ENCODE measurements at places on chromosomes 1 and 21. TPM values are rescaled to one million over a fixed set of nuclear protein-coding genes. Genes with fewer than 3 reads are reported as not detected.

Gene COL11A1
- total RNA-seq = 9.8 TPM

Gene OR2M3
- not detected for total RNA-seq

Gene RGSL1
- total RNA-seq = not detected

Gene S100A7
- 12.7 TPM for total RNA-seq

Gene EPHB2
- 2.1 TPM for total RNA-seq

Gene PALMD
- 151 TPM for total RNA-seq

Gene RPF1
- total RNA-seq = 42.2 TPM

Gene ILDR2
- total RNA-seq = 0.70 TPM

Gene MCOLN3
- 2.0 TPM for total RNA-seq

DNA sequence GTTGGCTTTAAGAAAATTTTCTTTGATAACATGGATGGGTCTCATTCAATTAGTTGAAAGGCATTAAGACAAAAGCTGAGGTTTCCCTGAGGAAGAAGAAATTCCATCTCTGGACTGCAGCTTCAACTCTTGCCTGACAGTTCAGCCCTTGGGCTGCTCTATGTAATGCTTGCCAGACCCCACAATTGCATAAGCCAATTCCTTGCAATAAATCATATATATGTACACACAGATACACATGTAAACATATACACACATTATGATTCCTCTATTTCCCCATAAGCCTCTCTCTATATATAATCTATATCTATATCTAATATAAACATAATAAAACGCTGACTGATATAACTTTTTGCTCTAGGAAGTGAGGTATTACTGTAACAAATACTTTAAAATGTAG, 301.5 kb upstream of the PRMT6 start:
- H3K36me3 ChIP-seq = no peaks in the 10 kb centered on the region
- DNase-seq = no peak
- no peaks in the 10 kb centered on the region for H3K27me3 ChIP-seq
- H3K4me1 ChIP-seq = no peaks in the 10 kb centered on the region
- no peak overlapping the region for H3K4me3 ChIP-seq
- H3K27ac ChIP-seq = no peak overlapping the region

DNA sequence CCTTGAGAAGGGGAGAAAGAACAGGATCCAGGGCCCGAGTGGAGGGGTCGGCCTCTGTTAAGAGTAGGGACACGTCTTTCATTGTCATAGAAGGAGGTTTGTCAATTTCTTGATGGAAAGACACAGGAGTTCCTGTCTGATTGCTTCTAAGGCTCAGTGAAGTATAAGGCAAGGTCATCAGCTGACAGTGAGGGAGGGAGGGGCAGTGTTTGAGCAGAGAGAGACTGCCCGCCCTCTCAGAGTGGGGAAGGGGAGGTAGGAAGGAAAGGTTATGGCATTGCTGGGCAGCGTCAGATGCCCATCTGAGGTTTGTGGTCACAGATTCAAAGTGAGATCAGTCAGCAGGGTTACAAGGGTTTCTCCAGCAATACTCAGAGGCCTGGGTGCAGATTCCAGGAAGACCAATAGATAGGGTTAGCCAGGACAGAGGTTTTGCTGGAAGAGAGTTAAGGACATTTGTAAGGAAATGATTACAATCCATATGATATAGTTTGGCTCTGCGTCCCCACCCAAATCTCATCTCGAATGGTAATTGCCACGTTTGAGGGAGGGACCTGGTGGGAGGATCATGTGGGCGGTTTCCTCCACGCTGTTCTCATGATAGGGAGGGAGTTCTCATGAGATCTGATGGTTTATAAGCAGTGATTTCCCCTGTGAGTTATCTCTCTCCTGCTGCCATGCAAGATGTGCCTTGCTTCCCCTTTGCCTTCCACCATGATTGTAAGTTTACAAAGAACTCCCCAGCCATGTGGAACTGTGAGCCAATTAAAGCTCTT, 127.2 kb upstream of the GJB5 start:
- H3K27me3 ChIP-seq = peaks cover 4% of the 10 kb centered on the region
- no peaks in the 10 kb centered on the region for H3K4me1 ChIP-seq
- no peak for DNase-seq
- no peak overlapping the region for H3K27ac ChIP-seq
- no peak overlapping the region for H3K4me3 ChIP-seq

DNA sequence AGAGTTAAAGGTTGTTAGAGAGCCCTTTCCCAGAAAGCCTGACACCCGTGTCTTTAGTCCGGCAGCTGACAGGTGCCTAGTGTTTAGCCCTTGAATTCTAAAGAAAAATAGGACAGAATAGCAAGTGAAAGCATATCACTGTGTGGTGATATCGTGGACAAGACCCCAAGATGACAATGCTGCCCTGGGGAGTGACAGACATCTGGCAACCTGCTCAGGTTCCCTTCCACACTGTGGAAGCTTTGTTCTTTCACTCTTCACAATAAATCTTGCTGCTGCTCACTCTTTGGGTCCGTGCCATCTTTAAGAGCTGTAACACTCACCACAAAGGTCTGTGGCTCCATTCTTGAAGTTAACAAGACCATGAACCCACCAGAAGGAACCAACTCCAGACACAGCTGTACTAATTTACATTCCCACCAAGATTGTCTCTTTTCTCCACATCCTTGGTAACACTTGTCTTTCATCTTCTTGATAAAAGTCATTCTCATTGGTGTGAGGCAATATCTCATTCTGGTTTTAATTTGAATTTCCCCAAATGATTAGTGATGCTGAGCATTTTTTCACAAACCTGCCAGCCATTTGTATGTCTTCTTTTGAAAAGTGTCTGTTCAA, 107.6 kb upstream of the SGIP1 start:
- H3K4me3 ChIP-seq = no peak overlapping the region
- no peaks in the 10 kb centered on the region for H3K4me1 ChIP-seq
- H3K27me3 ChIP-seq = no peaks in the 10 kb centered on the region
- DNase-seq = no peak

GRCh38 chr1:24954631-24955030, 24.6 kb upstream of the RUNX3 start:
- no peaks in the 10 kb centered on the region for H3K27me3 ChIP-seq
- H3K27ac ChIP-seq = no peak overlapping the region
- no peaks in the 10 kb centered on the region for H3K36me3 ChIP-seq

DNA sequence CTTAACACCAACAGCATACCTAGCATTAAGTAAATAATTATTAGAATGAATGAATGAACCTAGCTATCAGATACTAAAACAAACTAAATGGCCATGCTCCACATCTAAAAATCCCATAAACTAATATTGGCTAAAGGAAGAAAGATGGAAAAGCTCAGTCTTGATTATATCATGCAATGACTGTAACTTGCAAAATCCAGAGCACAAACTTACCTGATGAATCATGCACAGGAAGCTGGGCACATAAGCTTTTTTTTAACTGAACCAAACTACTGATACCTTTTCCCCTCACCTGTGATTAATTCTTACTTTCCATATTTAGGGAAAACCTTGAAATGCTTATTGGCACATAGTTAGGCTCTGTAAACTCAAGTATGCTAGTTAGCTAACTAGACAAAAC, 70.2 kb downstream of the KIF14 start:
- H3K27me3 ChIP-seq = peaks cover 3% of the 10 kb centered on the region
- no peak overlapping the region for H3K27ac ChIP-seq
- no peaks in the 10 kb centered on the region for H3K36me3 ChIP-seq
- H3K4me3 ChIP-seq = no peak overlapping the region
- no peaks in the 10 kb centered on the region for H3K4me1 ChIP-seq

- peaks cover 16% of the 10 kb centered on the region for H3K4me1 ChIP-seq
- peaks cover 11% of the 10 kb centered on the region for H3K36me3 ChIP-seq
- H3K27me3 ChIP-seq = peaks cover 29% of the 10 kb centered on the region
- DNase-seq = no peak
- no peak overlapping the region for H3K4me3 ChIP-seq
These were observed 20.1 kb downstream of the PLCH2 start for GRCh38 chr1:2496087-2496622.

DNA sequence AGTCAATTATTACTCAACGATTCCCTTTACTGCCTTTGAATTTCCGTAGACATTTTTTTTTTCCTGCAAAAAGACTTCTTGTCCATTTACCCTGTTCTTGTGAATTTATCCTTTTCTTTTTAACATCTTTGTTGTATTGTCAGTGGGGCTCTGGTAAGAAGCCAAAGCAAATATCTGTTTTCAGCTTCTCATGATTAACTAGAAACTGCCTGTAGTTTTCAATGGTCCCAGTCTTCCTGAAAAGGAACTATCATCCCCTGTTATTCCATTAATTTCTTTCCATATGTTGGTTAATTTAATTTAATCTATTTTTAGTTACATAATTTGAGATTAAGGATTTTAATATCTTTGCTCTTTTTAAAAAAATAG, 28.0 kb downstream of the SH3BGR start:
- no peak for DNase-seq
- H3K27ac ChIP-seq = no peak overlapping the region
- no peak overlapping the region for H3K4me3 ChIP-seq
- H3K27me3 ChIP-seq = no peaks in the 10 kb centered on the region
- no peaks in the 10 kb centered on the region for H3K4me1 ChIP-seq

- H3K4me1 ChIP-seq = no peaks in the 10 kb centered on the region
- no peaks in the 10 kb centered on the region for H3K36me3 ChIP-seq
- no peak overlapping the region for H3K4me3 ChIP-seq
- peaks cover 14% of the 10 kb centered on the region for H3K27me3 ChIP-seq
- no peak for DNase-seq
These were observed 63.3 kb downstream of the TNR start for GRCh38 chr1:175679981-175680652.

DNA sequence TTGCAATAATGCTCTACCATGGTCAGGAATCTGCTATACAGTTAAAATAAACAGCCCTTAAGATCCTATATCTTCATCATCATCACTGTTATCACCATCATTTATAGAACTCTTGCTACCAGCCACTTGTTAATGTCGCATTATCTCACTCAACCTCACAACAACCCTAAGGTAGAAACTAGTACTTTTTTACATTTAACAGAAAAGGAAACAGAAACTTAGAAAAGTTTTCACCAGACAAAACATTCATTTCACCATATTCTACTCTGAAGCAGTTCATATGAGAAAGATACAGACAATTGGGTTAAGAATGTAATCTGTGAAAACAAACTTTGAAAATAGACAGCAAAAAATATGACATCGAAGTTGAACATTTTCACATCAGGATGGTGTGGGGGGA, 262.6 kb downstream of the ATG4C start:
- no peak overlapping the region for H3K27ac ChIP-seq
- H3K4me1 ChIP-seq = no peaks in the 10 kb centered on the region
- no peaks in the 10 kb centered on the region for H3K27me3 ChIP-seq
- no peaks in the 10 kb centered on the region for H3K36me3 ChIP-seq

DNA sequence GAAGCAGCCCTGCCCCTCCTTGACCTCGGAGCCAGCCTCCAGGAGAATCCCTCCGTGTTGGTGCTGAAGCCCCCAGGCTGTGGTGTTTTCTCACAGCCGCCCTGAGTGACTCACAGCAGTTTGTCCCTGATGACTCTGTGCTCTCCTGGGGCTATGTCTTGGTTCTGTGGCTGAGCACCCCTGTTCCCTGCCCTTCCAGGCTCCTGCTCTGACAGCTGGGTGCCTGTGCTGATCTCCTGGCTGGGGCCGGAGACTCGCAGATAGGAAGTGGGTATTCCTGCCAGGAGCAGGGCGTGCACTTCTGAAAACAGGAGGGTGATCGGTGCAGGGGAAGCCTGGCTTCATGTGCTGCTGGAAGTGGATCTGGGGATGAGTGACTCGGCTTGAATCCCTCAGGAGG, 34.5 kb downstream of the POFUT2 start:
- H3K27ac ChIP-seq = no peak overlapping the region
- H3K4me1 ChIP-seq = peaks cover 12% of the 10 kb centered on the region
- peaks cover 53% of the 10 kb centered on the region for H3K27me3 ChIP-seq
- no peaks in the 10 kb centered on the region for H3K36me3 ChIP-seq
- H3K4me3 ChIP-seq = no peak overlapping the region

DNA sequence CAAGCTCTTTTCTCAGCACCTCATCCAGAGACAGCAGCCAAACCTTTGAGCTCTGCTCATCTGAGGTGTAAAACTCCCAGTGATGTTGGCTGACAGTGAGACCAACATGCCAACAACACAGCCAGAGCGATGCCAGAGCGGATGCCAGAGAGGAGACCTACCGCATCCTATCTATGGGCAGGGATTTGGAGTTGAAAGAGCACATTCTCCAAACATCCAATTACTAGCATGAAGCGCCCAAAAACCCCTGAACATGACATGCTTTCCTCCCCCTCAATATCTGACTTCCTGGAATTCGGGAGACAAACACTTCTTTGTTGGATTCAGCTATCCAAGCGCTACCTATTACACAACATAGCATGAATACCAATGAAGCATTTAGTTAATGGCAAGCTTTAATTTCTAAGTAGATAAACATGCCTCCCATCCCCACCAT, 23.1 kb upstream of the PAXBP1 start:
- DNase-seq = no peak
- H3K27me3 ChIP-seq = no peaks in the 10 kb centered on the region
- H3K4me1 ChIP-seq = no peaks in the 10 kb centered on the region
- no peak overlapping the region for H3K27ac ChIP-seq

GRCh38 chr1:180415985-180416633, 86.3 kb downstream of the ACBD6 start:
- H3K4me3 ChIP-seq = no peak overlapping the region
- H3K4me1 ChIP-seq = no peaks in the 10 kb centered on the region
- H3K27ac ChIP-seq = no peak overlapping the region
- no peaks in the 10 kb centered on the region for H3K27me3 ChIP-seq
- DNase-seq = no peak

GRCh38 chr1:7594002-7594713, 176.9 kb upstream of the VAMP3 start:
- H3K4me1 ChIP-seq = no peaks in the 10 kb centered on the region
- H3K36me3 ChIP-seq = no peaks in the 10 kb centered on the region

DNA sequence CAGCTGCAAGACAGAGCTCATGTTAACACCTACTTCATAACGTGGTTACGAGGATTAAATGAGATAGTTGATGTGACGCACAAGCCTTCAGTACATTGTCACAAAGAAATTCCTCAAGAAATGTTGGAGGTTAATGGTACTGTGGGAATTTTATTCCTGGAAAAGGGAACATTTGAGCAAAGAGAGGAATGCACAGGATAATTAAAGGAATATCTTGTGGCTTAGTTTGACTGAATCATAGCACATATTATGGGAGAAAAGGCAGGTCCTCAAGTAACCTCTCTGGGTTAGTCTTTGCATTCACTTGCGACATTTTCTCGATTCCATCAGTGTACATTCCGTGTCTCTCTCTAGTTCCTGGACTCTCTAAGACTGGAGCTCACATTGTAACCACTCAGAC, 300.2 kb upstream of the DUSP10 start:
- H3K4me3 ChIP-seq = no peak overlapping the region
- H3K27me3 ChIP-seq = no peaks in the 10 kb centered on the region
- no peak for DNase-seq
- H3K36me3 ChIP-seq = no peaks in the 10 kb centered on the region

Measured in suprapubic skin (tissue), 4 donors.